Left kidney (tissue), 8 donors: ENCODE measurements at places on chromosomes 1 and 21.

DNA sequence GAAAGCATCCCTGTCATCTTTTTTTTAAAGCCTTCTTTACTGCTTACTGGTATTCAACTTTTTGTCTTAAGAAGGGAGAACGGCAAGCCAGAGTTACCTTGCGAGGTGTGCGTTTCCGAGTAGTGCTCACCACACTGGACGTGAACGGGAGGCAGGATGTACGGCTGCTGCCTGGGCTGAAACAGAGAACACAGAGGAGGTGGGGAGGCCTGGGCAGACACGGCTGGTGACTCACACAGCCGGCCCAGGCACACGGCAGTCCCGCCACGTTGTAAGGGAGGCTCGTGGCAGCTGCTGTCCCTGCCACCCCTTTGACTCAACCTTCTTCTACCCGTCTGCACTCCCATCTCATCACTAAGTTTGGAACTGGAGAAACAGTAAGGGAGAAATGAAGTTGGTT, 105.8 kb downstream of the SMYD2 start:
- DNase-seq = no peak

GRCh38 chr1:7366955-7367665, 404.0 kb upstream of the VAMP3 start:
- no peak for DNase-seq

DNA sequence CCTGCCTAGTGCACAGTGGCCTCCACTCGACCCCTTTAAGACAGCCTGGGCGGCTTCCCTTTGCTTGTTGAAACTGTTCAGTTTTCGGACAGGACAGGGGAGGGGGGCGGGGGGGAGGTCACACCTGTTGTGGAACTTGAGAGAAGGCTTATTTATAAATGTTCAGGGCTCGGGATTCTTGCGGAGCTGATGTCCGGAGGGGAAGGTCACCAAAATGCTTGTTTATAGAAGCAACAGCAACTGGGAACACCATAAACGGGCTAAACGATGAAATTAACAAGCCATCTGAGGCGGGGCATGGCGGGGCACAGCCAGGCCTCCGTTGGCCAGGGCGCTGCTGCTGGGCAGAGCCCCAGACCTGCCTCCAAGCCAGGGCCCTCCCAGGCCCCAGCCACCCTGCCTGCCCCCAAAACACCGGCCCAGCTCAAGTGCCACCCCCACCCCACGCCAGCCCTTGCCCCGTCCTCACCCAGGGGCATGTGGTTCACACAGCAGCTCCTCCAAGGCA, 59.8 kb upstream of the CASZ1 start:
- DNase-seq = no peak

DNA sequence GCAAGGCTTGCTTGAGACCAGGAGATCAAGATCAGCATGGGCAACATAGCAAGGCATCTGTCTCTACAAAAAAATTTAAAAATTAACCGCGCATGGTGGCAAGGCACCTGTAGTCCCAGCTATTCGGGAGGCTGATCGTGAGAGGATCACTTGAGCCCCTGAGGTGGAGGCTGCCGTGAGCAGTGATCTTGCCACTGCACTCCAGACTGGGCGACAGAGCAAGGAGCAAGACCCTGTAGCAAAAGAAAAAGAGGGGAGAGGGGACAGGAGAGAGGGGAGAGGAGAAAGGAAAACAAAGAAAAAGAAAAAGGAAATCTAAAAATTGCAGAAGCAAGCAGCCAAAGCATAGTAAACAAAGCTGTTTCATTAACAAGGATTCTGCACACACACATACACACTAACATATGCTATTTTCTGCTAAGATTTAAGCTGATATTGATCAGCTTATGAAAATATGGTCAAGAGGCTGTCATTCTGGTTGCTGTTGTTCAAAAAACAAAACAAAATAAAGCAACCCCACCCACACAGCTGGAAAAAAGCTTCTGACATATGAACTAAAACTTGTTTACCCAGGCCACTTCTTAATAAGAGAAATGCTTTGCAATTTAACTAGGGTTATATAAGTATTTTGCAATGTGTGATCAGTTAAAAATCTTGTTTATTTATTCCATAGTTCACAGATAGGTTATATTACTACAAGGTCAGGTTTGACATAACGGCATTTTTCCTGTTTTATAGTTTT, 1.8 kb downstream of the ARNT start:
- DNase-seq = no peak

- no peak for DNase-seq
These were observed 87.3 kb upstream of the SLFNL1 start for GRCh38 chr1:41108696-41109275.

- no peak for DNase-seq
These were observed 88.8 kb upstream of the ARHGEF16 start for GRCh38 chr1:3365523-3366125.

DNA sequence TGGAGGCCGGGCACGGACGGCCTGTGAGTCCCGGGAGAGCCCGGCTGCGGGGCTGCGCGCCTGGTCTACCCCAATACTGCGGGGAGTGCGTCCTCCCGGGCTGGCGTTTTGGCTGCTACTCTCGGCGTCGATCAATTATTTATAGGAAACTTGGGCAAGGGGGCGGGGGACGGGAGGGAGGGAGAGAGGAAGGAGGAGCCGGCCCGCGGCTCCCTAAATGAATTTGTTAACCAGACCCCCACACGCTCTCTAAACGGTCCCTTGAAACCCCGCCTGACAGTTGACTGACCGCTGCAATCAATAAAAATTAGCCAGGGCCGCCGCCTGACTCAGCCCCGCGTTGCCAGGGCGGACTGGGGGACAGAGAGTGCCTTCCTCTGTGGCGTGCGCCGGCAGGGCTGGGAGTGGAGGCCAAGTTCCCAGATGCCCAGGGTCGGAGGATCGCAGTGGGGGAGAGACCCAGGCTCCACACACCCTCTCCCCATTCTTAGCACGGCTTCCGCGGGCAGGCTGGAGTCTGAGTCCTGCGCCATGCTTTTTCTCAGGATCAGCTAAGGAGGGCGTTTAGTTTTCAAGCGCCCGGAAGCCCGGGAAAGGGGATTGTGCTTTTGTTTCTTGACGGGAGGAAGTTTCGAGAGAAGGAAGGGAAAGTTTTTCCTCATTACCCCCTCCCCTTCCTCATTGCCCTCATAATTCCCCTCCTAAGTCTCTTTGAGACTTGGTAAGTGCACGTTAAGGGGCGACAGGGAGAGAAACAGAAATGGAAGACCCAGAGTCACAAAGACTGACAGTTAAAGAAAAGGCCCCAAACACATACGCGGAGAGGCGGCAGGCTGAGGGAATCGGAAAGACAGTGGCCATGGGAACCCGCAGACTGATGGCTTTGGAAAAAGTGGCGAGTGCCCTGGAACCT, 6.2 kb downstream of the PAX7 start:
- no peak for DNase-seq

DNA sequence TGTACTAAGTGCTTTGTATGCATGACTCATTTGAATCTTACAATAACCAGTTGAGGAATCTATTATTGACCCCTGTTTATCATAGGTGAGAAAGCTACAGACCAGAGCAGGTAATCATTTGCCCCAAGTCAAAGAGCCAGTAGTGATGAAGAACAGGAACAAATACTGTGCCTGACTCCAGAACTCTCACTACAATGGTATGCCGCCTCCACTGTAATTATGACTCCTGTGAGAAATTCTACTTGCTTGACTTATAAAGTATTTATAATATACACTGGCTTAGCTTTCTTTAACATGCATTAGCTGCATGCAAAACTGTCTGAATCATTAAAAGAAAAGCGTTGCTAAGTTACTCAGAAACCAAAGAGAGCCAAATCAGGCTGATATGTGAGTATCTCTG, 92.6 kb downstream of the ZNF281 start:
- no peak for DNase-seq

GRCh38 chr1:53046930-53047329, 15.1 kb upstream of the PODN start:
- no peak for DNase-seq

GRCh38 chr1:235156265-235156664, 4.8 kb downstream of the RBM34 start:
- no peak for DNase-seq

GRCh38 chr1:203590603-203591002, 36.0 kb upstream of the ATP2B4 start:
- DNase-seq = no peak

DNA sequence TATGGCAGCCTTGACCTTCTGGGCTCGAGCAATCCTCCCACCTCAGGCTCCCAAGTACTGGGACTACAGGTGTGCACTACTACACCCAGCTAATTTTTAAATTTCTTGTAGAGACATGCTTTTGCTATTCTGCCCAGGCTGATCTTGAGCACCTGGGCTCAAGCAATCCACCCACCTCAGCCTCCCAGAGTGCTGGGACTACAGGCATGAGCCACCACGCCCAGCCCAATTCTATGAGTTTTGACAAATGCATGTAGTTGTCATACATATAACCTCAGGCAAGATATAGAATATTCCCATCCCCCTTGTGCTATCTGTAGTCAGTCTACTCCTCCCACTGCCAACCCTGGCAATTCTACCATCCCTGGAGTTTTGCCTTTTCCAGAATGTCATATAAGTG, 38.7 kb upstream of the TTC22 start:
- DNase-seq = no peak

DNA sequence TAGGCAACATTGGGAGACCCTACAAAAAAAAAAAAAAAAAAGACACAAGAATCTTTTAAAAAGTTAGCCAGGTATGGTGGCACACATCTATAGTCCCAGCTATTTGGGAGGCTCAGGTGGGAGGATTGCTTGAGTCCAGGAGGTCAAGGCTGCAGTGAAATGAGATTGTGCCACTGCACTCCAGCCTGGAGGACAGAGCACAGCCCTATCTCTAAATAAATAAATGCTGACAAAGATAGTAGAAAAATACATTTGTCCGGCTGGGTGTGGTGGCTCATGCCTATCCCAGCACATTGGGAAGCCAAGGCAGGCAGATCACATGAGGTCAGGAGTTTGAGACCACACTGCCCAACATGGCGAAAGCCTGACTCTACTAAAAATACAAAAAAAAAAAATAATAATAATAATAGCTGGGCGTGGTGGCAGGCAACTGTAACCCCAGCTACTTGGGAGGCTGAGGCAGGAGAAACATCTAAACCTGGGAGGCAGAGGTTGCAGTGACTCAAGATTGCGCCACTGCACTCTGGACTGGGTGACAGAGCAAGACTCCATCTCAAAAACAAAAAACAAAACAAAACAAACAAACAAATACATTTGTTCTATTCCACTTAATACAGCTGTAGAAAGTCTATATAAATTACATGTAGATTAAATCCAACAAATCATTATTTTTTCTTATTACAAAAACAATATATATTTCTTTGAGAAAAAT, 48.5 kb downstream of the PHACTR4 start:
- DNase-seq = no peak

DNA sequence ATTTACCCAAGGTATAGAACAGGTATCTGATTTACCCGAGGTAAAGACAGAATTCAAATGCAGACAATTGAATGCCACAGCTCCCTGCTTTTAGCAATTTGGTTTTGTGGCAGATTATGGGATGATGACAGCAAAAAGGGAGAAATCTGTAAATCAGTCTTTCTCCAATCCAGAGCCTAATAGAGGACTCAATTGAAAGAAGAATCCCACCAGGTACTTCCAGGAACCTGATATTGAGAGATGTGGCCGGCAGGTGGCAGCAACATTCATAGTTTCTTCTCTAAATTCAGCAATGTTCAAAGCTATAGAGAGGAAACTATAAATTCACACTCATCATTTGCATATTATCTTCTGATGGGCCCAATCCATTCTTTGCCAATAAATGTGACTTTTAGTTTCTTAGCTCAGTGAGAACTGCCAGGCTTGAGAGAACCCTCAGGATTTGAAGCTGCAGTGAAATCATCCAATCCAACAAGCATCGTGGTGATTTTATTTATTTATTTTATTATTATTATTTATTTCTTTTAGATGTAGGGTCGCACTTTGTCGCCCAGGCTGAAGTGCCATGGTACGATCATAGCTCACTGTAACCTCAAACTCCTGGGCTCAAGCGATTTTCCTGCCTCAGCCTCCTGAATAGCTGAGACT, 9.8 kb upstream of the PHACTR4 start:
- peak; percentile 71 for DNase-seq

DNA sequence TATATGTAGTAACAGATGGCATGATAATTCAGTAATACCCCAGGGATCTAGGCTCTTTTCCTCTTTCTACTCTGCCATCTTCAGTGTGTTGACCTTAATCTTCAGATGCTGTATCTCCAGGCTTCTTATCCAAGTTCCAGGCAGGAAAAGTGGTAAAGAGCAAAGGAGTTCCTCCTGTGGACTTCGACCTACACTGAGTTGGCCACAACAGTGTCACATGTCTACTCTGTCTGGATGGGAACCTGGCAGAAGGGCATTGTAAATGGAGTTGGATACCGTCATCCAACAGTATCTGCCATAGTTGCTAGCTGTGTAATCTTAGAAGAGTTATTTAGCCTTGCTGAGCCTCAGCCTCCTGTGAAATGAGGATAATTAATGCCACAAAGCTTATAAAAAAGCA, 21.9 kb downstream of the IL23R start:
- DNase-seq = no peak

DNA sequence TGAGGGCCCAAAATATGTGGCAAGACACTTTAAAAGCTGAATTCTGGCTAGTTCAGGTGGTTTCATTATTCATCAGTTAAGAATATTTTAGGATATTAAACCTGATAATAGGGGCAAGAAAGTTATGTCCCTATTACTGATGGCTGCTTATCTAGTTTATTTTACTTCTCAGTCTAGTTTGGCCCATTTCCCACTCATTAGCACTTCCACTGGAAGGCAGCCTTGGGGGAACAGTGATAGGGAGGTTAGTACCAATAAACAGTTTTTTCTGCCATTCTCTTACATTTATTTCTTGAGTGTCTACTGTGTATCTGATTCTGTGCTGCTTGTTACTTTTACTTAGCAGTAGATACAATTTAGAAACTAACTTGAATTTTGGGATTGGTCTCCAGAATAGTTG, 9.0 kb downstream of the PPP1R12B start:
- DNase-seq = no peak

- no peak for DNase-seq
These were observed 3.0 kb downstream of the MORC3 start for GRCh38 chr21:36323032-36323431.

- DNase-seq = no peak
These were observed 44.7 kb downstream of the KCNC4 start for GRCh38 chr1:110254604-110255391.

DNA sequence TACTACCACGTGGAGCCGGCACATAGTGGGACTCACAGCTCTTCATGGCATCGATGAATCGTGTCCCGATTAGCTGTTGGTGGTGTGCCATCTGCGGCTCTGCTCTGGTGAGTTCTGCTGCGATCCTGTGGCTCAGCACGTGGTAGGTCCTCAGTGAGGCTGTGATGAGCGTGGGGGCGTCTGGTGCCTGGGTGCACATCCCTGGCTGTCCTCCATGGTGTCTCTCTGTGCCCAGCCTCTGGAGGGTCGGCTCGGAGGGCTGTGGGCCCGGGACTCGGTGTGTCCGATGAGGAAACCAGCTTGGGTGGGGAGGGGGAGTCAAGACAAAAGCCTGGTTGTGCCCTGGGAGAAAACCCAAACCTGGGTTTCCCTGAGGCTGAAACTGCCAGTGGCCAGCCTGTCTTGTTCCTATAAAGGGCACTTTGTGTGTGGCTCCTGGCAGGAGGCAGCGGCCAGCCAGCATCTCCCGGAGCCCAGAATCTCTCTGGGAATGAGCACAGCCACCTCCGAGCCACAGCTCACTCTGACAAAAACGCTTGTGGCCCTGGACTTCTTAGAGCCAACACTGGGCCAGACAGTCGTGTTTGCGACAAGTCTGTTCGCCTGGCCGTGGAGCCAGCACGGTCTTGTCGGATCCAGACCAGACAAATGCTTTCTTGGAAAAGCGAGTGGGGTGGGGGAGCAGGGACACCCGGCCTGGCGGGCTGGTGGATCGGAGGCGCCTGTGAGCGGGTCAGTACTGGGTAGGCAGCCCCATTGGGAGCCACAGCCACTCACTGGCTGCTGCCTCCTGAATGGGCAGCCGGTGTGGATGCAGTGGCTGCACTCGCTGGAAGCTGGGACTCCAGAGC, 31.8 kb downstream of the SPSB1 start:
- no peak for DNase-seq

GRCh38 chr1:55720261-55720660, 505.1 kb upstream of the USP24 start:
- no peak for DNase-seq
